ENCODE measurements at places on chromosomes 11 and 22.

DNA sequence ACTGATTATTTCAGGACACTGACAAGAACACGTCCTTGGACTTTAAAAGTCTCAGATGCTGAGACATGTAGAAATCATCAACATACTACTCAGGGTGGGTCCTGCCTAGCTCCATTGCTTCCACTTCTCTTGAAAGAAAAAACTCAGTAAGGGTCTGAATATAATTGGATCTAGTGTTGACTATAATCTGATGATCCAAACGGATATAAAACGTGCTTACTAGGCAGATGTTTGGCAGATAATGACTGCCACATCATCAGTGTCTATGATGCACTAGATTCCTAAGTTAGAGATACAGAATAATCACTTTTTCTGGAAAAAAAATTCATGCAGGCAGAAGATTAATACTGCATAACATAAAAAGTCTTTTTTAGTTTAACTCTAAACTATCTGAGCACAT is 21.6 kb downstream of the GUCY1A2 start:
- no peak for DNase-seq

GRCh38 chr11:36356201-36356600 is 60.1 kb downstream of the PRR5L start:
- no peak for DNase-seq

GRCh38 chr11:59862252-59862651 is 4.0 kb downstream of the TCN1 start:
- DNase-seq, result no peak

DNA sequence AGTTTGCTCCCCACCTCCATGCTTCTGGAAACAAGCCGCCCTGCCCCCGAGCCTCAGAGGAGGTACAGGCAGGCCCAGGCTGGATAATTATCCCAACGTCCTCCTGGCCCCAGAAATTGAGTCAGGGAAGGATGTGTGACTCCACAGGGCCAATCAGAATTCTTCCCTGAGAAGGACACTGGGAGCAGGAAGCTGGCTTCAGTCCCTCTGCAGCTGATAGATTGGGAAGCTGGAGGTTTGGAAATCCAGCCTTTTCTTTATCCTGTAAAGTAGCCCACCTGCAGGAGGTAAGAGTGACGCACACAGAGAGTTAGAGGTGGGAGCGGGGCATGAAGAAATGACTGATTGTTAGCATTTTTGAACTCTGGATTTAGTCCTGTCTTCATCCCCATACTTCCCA is 97.5 kb upstream of the CD82 start:
- DNase-seq, result no peak

GRCh38 chr22:20867179-20868024 is 8.6 kb downstream of the SNAP29 start:
- no peak for DNase-seq

DNA sequence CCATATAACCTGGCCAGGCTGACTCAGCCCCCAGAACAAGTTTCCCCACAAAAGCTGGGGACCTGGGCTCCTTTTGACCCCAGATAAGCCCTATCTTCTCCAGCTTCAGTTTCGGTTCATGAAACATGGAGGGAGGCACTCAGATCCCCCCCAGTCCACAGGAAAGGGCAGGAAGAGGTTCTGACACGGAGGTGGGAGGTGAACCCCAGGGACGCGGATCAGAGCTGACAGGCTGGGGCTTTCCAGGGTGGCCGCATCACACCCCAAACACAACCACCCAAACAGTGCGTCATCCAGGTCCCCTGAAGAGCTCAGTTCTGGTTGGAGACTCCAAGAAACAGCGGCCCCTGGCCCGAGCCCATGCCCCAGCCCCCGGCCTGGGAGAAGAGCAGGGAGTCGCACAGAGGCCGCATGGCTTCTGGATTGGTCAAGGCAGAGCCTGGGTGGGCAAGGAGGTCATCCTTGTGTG is 44.3 kb upstream of the A4GALT start:
- no peak for DNase-seq

DNA sequence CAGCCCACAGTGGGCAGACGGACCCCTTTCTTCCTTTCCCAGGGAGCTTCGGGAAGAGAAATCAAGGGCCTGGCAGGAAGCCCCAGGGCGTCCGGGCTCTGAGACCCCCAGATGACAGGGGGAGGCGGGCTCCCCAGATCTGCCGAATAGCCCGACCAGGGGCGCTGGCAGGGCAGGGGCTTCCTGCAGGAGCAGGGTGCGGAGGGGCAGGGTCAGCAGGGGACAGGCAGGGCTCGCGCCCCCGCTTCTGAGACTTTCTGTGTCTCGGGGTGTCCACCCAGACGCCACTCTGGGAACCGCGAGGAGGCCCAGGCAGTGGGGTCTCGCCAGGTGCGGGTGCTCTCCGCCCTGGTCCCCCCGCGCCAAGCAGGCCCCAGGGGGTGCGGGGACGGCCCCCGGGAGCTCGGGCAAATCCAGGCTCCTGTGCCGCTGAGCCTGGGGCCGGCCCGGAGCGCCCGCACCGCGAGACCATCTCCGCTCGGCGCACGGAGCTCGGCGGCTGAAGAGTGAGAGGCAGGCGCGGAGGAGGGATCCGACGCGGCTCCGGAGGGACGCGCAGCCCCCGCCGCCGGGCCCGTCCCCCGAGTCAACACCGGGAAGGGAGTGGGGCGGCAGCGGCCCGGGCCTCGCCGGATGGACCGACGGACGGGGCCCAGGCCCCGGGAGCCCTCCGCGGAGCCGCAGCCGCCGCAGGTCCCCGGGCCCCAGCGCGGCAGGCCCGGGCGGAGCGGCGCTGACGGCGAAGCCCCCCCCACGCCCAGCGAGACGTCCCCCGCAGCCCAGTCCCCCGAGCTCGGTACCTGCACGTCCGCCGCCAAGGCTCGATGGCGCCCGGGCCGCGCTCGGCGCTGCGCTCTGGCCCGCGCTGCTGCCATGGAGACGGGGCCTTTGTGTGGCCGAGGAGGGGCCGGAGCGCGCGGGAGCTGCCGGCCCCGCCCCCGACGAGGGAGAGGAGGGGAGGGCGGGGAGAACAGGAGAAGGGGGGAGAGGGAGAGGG is at the start of gene PLXNB2:
PLXNB2 (minus strand) TSS at position 894 of the 997 bp plus-strand sequence. CDS start 17,062 bp downstream, outside the sequence.
- DNase-seq, result no peak

DNA sequence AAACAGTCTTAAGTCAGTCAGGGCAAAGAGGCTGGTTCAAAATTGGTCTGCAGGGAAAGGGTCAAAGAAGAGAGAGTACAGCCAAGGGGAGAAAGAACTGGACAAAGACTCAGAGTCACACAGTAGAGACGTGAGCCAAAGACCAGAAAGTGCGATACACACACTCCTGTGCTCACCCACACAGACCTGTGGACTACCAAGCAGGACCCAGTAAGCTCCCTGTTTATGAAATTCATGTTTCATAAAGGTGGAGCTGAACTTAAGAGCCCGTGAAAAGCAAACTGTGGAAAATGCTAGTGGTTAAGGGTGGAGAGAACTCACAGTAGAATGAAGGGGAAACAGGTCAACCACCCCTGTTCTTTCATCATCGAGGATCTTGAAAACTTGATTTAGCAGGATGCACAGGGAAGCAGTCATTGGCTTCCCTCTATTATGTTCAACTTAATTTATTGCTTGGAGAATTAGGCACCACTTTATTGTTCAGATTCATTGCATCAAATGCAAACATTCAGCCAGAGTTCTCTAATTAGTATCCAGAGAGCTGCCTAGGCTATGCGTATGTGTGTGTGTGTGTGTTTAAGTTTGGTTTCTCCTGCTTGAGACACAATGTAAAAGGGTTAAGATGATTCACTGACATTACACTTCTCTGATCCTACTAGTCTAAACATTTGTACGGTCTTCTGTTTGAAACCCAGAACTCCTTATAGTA is 160.9 kb upstream of the MTMR2 start:
- no peak for DNase-seq

GRCh38 chr11:10669258-10670033 is 24.1 kb downstream of the IRAG1 start:
- no peak for DNase-seq

- DNase-seq, result no peak
Observed at GRCh38 chr11:33622186-33622585, 78.4 kb downstream of the C11orf91 start.

DNA sequence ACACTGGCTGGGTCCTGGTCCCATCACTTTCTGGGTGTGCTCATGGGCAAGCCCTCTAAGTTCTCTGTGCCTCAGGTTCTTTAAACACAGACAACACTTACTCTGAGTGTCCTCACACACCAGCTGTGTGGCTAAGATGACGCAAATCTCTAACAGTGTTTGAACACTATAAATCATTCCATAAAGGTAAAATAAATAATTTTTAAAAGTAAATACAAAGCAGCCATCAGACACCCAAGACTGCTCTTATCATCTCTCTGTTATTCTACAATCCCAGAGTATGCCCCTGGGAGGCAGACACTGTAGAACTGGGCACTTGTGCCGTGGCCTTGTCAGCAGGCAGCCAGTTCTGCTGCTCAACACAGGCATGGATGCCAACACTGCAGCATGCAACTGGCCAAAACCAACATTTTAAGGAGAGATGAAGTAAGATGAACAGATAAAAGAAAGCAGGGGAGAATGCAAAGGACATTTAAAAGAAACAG is 56.8 kb downstream of the RPL27A start:
- no peak for DNase-seq

- DNase-seq, result no peak
Observed at GRCh38 chr11:120494595-120494994, 17.0 kb upstream of the GRIK4 start.

- DNase-seq, result no peak
Observed at GRCh38 chr22:44212936-44213335, 32.2 kb downstream of the PARVG start.

DNA sequence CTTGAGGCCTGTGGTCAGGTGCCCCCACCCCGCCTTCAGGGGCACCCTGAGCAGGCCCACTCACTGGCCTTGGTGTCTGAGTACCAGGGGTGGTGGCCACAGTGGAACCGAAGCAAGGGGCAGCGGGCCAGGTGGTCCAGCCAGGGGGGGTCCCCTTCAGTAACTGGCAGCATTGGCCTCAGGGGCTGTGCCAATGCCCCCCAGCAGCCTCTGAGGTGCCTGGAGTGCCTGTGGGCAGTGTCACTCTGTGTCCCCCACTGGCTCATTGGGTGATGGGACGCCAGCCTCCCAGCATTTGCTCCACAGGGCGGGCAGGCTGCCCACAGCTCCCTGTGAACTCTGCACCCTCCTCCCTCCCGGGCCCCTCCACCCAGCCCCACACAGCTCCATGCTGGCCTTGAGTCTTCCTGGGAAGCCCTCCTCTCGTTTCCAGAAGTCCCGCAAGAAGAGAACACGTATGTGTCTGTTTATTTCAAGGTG is 29.5 kb upstream of the CARS1 start:
- DNase-seq, result no peak

- DNase-seq, result peak; percentile 23
Observed at GRCh38 chr22:37492428-37493344, 6.5 kb upstream of the MFNG start.

DNA sequence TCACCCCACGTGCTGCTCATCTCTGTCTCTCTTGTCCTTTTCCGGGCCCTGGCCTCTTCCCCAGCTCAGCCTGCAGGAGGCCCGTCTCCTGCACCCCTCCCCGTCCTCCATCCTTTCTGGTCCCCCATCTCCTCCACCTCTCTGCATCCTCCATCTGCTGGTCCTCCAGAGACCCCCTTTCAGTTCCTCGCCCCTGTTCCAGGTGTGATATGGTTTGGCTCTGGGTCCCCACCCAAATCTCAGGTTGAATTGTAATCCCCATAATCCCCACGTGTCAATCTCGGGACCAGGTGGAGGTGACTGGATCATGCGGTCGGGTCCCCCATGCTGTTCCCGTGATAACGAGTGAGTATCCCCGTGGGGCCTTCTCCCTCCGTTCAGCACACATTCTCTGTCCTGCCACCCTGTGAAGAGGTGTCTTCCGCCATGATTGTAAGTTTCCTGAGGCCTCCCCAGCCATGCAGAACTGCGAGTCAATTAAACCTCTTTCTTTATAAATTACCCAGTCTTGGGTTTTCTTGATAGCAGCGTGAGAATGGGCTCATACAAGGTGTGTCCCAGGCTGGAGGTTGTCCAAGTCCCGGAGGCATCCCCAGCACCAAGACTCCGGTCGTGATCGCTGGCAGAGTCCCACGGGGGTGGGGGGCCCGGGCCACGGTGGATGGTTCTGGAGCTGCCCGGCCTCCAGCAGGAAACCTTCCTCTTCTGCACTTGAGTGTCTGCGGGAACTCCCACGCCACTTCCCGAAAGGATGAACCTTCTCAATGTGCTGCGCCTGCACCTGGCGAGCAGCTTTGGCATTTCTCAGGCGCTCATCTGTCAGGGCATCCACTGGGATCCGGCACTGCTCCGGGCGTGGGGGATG is 29.0 kb upstream of the TOLLIP start:
- no peak for DNase-seq

DNA sequence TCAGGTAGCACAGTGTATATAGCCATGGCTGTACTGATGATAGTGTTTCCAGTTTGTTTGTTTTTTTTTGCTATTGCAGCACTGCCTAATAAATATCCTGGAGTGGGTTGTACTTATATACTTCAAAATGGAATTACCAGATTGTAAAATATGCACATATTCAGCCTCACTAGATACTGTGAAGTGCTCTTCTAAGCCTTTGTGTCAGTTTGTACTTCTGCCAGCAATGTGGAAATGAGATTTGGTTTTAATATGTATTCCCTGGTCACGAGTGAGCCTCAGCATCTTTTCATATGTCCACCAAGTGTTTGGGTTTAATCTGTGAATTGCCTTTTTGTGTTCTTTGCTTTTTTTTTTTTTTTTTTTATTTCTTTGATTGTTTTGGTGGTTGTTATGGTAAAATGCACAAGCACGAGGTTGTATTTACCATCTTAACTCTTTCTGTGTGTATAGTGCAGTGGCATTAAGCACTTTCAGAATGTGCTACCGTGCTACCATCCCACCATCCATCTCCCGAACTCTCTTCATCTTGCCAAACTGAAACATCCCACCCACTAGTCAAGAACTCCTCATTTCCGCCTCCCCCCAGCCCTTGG is 34.9 kb downstream of the ST3GAL4 start:
- no peak for DNase-seq

GRCh38 chr11:70783356-70783755 is 385.0 kb downstream of the CTTN start:
- no peak for DNase-seq

DNA sequence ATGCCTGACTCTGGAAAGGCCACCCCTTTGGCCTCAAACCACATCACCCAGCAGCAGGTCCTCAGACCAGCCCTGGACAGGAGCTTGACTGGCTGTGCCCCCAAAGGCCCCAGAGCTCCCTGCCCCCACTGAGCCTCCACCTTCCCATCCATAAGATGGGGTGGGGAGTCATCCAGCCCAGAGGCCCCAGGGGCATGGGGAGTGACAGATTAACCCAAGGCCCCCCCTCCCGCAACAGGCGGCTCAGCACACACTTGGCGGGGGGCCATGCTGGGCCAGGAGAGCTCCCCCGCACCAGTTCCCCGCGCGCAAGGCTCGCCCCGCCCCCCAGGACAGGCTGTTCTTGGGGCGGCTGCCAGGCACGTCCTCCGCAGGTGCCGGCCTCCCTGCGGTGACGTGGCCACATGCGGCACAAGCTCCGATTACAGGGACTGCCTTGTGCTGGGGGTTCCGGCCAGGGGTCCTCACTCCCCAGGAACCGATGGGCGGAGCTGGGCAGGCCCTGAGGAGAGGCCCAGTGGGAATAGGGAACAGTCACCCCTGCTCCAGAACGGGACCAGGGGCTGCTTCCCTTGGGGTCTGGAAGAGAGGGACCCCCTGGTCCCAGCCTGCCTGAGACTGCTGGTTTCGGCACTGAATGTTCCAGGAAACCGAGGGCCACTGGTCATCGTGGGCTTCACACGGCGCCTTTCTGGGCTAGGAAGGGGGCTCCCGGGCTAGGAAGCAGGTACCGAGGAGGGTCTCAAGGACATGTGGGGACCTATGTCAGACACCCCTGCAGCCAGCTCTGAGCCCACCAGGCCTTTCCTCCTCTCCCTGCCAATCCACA is 5.1 kb upstream of the CDKN1C start:
- DNase-seq, result no peak
